T-helper 17 cell (primary cell): ENCODE measurements at places on chromosomes 7 and 10. TPM values are rescaled to one million over a fixed set of nuclear protein-coding genes. Genes with fewer than 3 reads are reported as not detected.

DNA sequence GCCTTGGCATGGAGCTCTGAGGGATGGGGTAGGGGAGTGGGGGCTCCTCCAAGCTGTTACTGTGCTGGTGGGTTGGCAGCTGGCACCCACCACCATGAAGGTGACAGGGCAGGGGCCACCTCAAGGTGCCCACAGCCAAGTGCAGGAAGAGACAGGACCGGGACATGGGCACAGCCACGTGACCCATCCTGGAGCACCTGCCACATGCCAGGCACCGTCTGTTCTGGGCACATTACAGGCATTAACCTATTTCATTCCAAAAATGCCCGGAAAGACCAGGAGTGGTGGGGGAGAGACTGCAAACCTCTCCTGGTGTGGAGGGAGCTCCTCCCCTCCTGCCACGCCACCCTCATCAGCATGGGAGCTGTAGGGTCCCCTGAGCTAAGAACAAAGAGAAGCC, 56.7 kb downstream of the CAMK2B start:
- DNase-seq: no peak

DNA sequence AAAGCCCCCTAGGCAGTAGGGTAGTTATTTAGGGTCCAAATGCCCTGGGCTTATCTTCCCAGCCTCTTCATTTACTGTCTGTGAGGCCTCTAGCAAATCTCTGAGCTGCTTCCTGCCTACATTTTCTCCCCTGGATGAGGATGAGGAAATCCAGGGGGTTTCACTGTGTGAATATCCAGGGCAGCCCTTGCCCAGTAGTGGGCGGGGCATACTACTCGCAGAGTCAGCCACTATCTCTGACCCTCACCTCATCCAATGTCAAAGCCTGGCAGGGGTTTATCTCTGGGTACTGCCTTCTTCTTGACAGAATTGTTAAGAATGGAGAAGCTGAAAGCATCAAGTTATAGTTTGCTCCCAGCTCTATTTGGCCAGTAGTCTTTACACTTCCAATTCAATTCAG, 48.9 kb downstream of the CUZD1 start:
- DNase-seq: no peak

LRRD1 gene
- total RNA-seq: 0.22 TPM

GRCh38 chr10:102988404-102989314, 70.6 kb downstream of the CNNM2 start:
- DNase-seq: no peak

EBLN1 gene
- total RNA-seq: not detected

- DNase-seq: no peak
Observed at GRCh38 chr10:3729397-3729976, 55.5 kb downstream of the KLF6 start.

GRCh38 chr10:116457488-116457887, 29.8 kb downstream of the PNLIPRP3 start:
- no peak for DNase-seq

- DNase-seq: no peak
Observed at GRCh38 chr7:43646603-43647338, 63.9 kb downstream of the STK17A start.

DNA sequence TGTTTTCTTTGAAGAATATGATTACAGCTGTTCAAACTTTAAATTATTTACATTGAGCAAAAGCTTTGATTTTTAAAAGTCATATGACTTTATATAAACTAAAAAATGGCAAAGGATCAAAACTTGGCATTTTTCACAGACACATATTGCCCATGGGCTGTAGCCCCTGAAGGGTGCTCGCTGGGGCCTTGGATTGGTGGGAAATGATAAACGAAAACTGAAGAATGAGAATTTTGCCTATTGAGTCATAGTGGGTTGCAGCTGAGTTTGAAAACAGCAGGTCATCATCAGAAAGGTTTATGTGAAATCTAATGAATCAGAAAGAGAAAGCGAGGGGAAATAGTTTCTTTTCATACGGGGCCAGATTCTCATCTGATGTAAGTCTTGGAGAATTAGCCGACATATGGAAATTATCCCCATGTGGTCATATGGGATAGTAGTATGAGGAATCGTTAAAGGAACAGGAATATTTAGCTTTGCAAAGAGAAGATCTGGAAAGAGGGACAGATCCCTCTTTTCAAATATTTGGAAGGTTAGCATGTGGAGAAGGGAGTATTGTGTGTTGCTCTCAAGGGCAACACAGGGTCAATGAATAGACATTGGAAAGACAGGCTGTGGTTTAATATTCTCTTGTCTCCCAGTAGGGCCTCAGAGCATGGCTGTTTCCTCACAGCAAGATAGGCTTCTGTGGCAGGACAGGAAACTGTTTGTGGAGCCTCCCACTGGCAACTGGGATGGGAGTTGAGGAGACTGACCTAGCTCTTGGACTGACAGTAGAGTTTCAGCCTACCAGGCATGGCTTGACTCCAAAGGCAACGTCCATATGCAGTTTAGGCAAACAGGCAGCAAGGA, 119.0 kb downstream of the FZD1 start:
- no peak for DNase-seq

AKR1C1 gene
- total RNA-seq: 1.2 TPM

GRCh38 chr10:114347791-114348190, 56.5 kb downstream of the AFAP1L2 start:
- DNase-seq: no peak

- no peak for DNase-seq
Observed at GRCh38 chr10:115831016-115831415, 442.0 kb downstream of the GFRA1 start.

- no peak for DNase-seq
Observed at GRCh38 chr7:28556671-28557070, 144.4 kb downstream of the CREB5 start.

GRCh38 chr10:111698711-111699110, 484.9 kb downstream of the GPAM start:
- no peak for DNase-seq

OR2A42 gene
- 0.07 TPM for total RNA-seq

- no peak for DNase-seq
Observed at GRCh38 chr10:69213591-69214311, 6.4 kb upstream of the HKDC1 start.

RTKN2 gene
- total RNA-seq: 3.8 TPM

SPAM1 gene
- total RNA-seq: not detected

DNA sequence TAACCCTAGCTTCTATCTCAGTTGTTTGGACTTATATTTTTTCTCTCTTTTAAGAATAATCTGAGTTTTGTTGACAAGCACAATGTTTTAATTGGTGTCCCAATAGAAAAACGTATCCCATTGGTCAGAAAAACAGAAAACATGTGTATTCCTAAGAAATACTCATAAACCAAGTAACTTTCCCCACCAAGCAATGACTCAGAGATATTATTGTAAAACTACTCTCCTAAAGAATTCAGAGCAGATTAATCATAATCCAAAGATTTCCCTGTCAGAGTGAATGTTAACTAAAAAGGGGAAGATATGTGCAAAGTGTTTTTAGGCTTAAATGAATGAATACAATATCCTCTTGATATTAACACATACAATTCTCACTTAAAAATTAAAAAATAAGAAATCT, 29.4 kb upstream of the MBL2 start:
- DNase-seq: no peak

C10orf67 gene
- not detected for total RNA-seq

DNA sequence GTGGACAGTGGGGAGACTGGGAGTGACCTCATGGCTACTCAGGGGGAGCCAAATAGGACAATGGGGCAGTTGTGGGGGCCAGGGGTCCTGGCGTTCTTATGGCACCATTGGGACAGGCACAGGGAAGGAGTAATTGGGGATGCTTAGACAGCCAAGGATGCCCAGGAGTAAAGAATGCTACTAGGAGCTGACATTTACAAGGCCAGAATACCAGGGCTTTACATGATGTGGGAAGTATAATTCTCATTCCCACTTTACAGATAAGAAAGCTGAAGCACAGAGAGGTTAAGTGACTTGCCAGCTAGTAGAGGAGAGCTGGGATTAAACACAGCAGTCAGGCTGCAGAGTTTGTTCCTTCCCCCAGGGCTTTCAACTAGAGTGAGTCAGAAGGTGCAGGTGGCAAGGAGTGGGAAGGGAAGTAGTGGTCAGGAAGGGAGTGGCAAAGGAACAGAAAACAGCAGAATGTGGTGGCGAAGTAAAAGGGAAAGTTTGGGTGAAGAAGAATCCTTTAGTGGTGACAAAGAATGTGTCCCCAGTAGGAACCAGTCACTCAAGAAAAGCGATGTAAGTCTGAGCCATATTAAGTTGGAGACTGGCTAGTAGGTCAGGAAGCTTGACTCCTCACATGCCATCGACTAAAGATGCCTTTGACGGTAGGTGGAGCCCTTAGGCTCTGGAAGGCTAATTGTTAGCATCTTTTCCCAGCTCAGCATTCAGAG, 32.8 kb downstream of the CPVL start:
- no peak for DNase-seq

ASCC1 gene
- 14.0 TPM for total RNA-seq

GRID1 gene
- not detected for total RNA-seq

DNA sequence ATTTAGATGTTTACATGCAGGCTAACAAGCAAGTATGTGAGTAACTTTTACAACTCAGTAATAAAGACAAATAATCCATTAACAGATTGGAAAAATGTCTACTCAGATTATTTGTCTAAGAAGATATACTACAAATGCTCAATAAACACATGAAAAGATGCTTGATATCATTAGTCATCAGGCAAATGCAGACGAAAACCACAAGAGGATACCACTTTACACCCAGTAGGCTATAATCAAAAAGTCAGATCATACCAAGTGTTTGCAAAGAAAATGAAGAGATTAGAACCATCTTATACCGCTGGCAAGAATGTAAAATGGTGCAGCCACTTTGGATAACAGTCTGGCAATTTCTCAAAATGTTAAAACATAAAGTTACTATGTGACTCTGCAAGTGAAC, 84.1 kb downstream of the MALSU1 start:
- no peak for DNase-seq

HPS1 gene
- 76.5 TPM for total RNA-seq

NRCAM gene
- not detected for total RNA-seq

DNA sequence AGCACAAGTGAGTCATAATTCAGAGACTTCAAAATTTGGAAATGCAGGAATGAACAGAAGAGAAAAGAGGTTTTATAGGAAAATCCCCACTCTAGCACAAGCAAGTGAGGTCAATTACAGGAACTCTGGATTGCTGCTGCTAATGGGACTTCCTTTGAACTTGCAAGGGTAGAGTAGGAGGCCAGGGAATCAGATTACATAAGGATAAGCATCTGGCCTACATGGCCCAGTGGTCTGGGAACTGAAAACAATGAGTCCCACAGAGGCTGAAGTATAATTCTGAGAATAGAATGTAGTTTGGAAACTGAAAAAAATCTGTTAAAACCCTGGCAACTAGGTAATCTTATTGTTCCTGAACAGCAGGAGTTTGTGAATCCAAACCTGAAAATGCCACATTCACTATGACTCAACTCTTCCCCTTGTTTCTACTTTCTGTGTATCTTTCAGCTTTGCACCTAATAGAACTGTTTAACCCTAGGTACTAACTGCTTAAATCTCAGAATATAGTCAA, 66.5 kb downstream of the CTNNA3 start:
- DNase-seq: no peak

- no peak for DNase-seq
Observed at GRCh38 chr10:103983367-103983911, 16.5 kb downstream of the SLK start.

GRCh38 chr10:94490789-94491039, 54.9 kb upstream of the HELLS start:
- DNase-seq: no peak

DNA sequence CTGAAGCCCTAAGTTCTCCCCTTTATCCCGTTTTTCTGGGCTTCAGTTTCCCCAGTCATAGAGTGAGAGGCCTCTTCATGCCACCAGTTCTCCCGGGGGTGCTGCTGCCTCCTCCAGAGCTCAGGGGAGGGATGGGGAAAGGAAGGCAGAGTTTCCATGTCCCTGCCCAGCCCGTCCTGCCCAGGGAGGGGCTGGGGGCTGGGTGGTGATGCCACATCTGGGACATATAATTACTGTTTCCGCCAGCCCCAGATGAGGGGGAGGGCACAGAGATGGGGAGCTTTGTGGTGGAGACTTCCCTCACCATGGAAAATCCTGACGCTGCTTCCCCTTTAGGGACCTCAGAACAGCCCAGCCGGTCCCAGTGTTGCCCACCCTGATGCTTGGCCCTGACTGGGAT, 4.1 kb downstream of the AQP1 start:
- DNase-seq: no peak

OR2A12 gene
- total RNA-seq: not detected

- DNase-seq: no peak
Observed at GRCh38 chr10:14773551-14774213, 1.0 kb downstream of the FAM107B start.

DNA sequence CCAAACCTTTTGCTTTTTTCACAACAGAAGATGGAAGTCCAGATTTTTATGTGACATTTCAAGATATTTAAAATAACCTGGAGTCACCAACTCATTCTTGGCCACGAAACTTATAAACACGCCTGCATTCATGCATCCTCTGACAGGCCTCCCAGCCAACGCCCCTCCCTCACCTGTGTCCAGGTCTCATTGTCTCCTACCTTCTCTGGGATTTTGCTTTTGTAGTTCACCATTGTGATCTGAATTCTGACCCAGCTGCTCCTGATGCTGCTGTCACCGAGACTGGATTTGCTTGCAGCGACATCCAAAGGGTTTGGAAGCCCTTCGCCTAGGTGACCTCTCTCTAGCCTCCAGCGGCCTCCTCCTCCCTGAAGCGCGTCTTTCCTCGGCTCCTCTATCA, 10.8 kb downstream of the ZNF467 start:
- DNase-seq: no peak

RGS10 gene
- total RNA-seq: 64.7 TPM

DNA sequence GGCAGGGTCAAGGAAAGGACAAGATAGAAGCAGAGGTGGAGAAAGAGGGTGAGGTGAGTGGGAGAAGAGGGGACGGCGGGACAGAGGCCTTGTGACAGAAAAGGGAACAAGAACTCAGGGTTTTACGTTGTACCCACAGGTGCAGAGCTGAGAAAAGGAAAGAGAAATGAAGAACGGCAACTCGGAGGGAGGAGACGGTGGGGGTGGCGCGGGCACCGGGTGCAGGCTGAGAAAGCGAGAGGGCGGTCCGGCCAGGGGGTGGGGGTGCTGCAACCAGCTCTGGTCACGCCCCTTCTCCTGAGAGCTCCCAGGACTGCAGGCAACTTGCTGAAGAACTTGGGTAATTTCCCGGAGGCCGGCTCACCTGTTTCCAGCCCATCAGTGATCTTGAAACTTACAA, 65.3 kb downstream of the CARD11 start:
- peak; percentile 26 for DNase-seq

SLC26A3 gene
- not detected for total RNA-seq

SLC35B4 gene
- 13.9 TPM for total RNA-seq

DNA sequence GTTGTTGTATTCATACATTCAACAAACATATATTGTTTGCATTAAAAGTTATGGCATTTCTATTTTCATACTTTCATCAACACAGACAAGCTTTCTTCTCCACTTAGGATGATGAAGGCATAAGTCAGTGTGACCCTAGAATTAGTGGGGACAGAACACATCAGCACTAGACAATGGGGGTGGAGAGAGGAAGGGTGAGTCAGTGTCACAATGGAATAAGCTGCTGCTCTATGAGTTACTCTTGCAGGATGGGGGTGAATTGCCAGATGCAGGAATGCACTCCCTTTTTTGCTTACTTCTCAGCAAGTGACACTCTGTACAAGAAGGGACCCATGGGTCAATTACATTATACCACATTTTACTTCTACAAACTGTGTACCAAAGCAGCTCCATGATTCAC, 74.0 kb downstream of the DGKI start:
- no peak for DNase-seq
